ENCODE measurements at places on chromosomes 5 and 9. TPM values are rescaled to one million over a fixed set of nuclear protein-coding genes. Genes with fewer than 3 reads are reported as not detected.

GRCh38 chr5:6759401-6759800 lies 46.2 kb downstream of the TENT4A start:
- DNase-seq: no peak

GRCh38 chr5:138180183-138180782 lies 1.4 kb downstream of the KIF20A start:
- DNase-seq: peak; percentile 64

C7 gene
- 0.54 TPM for total RNA-seq

DNA sequence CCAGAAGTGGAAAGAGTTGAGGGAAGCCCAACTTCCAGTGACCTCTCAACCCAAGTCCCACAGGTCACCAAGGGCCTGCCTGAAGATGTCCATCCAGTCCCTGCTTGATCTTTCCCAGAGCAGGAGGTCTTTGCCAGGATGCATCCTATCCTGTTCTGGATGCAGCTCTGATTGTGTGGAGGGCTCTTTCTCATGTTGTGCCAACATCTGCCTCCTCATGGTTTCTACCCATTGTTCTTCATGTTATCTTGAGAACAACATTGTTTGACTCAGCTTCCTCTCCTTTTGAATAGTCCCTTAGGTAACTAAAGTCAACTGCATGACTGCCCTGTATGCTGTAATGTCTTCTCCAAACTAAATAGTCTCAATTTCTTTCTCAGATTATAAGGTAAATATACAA lies 169.3 kb downstream of the CCDC192 start:
- no peak for DNase-seq

DNA sequence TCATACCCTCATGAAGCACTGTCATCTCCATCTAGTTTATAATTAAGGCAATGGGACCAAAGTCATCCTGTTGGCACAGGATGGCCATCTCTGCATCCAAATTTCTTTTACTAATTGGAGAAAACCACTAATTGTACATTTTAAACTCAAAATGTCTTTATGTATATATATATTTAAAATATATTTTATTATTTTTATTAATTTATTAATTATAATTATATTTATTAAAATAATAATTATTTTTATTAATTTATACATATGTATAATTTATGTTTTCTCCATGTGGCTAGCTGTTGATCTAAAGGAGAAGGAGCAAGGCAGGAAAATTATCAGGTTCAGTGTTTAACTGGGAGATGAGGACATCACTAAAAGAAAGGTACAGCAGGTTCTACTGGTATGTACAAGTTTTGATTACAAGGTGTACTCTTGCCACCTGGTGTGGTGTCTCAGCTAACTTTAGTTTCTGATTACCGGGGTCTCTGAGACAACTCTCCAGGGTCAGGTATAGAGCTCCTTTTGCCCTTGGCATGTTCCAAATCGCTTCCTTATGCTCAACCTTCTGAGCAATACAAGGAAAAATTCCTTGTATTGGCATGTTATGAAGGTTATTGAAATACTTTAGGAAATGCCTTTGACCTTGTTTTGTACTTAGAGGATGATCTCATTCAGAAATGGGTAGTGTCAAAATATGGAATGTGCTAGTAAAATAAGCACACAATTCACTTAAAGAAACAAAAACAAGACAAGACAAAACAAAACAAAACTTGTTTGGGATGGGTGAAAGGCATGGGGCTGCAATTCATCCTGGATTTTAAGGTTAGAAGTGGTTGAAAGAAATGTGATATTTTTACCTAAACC lies 79.6 kb downstream of the GHR start:
- no peak for DNase-seq

DNA sequence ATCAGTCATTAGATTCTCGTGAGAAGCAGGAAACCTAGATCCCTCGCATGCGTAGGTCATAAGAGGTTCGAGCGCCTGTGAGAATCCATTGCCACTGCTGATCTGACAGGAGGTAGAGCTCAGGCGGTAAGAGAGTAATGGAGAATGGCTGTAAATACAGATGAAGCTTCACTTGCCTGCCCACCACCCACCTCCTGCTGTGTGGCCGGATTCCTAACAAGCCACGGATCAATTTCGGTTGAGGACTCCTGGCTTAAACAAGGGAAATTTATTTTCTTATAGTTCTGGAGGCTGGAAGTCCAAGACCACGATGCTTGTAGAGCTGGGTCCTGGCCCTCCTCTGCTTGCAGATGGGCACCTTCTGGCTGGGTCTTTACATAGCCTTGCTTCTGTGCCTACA lies 200.4 kb downstream of the PCSK5 start:
- no peak for DNase-seq

SLC27A6 gene
- total RNA-seq: under 0.01 TPM

GRCh38 chr9:85408494-85408893 lies 333.3 kb downstream of the AGTPBP1 start:
- DNase-seq: no peak

PCDHB7 gene
- total RNA-seq: 0.28 TPM

All from IMR-90 (cell line).